ENCODE measurements at places on chromosomes 13 and 19.

GRCh38 chr13:38002606-38003005, 133.0 kb upstream of the TRPC4 start:
- no peak for DNase-seq

- no peak for DNase-seq
Measured at GRCh38 chr13:40141859-40142555, 486.5 kb downstream of the COG6 start.

GRCh38 chr19:39647918-39648317, 7.8 kb upstream of the LGALS16 start:
- DNase-seq = no peak

DNA sequence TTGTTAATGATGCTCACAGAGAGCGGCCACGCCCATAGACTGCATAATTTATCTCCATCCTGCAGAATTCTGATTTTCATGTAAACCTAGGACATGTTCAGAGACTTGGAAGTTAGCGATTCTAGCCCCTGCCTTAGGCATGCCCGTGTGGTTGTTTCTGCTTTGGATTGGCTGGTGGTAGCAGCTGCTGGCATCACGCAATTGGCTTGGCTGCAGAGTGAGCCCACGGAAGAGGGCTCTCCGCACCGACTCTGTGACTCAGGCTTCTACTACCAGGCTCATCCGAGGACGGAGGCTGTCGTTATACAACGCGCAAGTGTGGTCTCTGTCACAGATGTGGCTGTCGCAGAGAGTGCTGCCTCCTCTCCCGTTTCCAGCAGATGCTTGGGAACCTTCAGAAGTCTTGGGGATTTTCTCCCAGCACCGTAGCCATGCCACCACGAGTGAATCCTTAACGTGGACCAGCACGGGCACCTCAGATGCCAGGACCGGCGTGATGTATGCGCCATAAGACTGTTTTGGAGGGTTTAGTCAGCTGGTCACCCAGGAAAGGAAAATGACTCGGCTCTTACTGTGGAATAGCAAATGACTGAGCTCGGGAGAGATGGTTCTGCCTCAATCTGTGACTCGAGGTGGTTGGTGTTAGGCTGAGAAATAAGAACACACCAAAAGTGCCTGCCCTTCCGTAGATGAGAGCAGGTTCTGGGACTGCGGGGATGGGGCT, 61.0 kb upstream of the F7 start:
- DNase-seq = no peak

GRCh38 chr13:48493851-48494250, 39.0 kb downstream of the RCBTB2 start:
- DNase-seq = no peak

DNA sequence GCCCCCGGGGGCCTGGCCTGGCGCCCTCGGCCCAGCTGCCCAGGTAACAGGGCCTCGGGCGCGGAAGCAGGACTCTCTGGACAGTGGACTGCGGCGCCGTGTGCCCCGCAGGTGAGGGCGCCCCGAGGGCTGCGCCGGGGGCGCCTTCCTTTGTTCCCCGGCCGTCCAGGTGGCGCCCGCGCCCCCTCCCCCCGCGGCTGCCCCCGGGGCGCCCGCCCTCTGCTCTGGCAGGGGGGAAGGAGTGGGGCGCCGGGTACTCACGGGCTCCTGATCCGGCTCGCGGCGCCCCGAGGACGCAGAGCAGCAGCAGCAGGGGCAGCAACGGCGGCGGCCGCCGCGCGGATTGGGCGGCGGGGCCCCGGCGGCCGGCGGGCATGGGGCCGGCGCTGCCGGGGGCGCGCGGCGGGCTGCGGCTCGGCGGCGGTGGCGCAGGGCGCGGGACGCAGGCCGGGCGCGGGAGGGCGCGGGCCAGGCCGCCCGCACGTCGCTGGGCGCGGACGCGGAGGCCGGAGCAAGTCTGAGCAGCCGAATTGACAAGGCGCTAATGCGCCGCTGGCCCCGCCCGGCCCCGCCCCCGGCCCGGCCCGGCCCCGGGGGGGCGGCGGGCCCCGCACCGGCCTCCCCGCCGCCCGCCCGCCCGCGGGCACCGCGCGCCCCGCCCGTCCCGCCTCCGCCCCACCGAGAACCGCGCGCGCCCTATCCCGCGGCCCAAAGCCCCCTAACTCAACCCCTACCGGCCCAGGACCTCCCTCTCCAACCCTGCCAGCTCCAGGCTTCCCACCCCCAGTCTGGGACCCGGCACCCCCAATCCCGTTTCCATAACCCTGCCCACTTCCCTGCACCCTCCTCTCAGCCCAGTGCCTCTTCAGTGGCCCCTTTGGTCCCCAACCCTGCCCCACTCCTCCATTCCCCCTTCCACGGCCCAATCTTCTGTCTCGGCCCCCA, at the start of gene CRLF1:
Gene CRLF1 (minus strand): TSS at position 519 of the 945 bp plus-strand sequence. CDS start 143 bp downstream, at position 376.
- no peak for DNase-seq

DNA sequence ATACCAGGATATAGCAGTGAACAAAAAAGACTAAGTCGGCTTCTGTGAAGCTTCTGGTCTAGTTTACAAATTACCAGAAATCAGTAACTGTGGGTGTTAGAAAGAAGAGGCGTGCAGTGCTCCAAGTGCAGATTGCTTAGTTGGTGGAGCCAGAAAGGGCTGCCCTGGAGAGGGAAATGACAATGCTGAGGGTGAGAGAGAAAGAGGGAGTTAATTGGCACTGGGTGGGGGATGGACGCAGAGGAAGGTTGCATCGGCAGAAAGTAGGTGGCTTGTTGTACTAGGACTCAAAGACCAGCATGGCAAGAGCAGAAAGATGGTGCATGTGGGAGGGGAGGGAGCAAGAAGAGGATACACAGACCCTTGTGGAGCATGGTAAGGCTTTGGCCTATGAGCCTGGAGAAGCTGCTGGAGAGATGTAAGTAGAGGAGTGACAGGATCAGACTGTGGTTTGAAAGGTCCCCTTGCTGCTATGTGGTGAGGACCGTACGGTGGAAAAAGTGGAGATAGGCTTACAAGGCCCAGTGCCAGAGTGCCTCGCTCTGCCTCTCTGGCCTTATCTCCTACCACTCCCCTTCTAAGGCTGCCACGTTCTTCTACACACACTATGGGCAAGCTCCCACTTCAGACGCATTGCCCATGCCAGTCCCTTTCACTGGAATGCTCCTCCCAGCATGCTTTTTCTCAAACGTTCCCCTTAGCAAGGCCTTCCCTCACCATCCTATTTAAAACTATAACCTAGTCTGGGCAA, 13.5 kb downstream of the SMG9 start:
- DNase-seq = peak; percentile 73

- peak; percentile 55 for DNase-seq
Measured at GRCh38 chr19:18282021-18282787, 782 bp upstream of the JUND start.

- DNase-seq = no peak
Measured at GRCh38 chr13:97339019-97339987, 94.7 kb upstream of the RAP2A start.

GRCh38 chr19:858284-858683, 1.2 kb upstream of the CFD start:
- no peak for DNase-seq

- DNase-seq = no peak
Measured at GRCh38 chr13:79307433-79307861, 98.6 kb downstream of the RBM26 start.

DNA sequence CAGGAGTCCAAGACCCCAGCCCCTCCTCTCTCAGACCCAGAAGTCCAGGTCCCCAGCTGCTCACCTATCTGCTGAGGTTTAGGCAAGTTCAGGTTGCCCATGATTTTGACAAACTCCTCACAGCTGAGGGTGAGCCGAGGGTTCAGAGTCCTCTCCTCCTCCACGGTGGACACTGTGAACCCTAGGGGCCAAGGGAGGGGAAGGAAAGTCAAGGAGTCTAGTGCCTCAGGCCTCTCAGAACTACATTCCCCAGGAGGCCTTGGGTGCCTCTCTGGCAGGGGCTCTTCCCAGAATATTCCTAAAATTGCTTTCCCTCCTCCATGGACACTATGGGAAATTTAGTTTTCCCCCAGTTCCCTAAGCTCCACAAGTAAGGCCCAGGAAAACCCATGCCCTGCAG, 3.3 kb upstream of the PHLDB3 start:
- no peak for DNase-seq

DNA sequence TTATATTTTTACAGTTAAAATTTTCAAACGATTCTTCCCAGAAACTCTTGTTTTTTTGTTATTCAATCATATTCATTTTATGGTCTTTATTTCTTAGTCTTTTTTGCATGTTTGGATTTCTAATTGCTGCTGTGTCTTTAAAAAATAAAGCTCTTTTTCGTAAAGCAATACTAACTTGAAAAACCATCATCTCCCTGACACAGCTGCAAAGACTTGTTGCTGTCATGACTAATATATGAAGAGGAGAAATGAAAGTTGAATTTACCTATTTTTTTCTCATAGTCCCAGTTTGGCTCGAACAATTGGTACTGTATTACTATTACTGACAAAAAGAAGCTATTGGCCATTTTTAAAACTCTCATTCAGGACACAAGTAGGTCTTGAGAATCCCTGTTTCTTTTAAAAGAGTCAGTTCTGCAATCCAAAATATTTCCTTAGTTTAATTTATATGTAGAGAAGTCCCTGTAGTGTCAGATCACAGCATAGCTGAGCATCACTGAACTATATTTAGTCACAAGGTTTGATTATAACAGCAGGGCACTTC, 12.1 kb upstream of the SPART start:
- no peak for DNase-seq

DNA sequence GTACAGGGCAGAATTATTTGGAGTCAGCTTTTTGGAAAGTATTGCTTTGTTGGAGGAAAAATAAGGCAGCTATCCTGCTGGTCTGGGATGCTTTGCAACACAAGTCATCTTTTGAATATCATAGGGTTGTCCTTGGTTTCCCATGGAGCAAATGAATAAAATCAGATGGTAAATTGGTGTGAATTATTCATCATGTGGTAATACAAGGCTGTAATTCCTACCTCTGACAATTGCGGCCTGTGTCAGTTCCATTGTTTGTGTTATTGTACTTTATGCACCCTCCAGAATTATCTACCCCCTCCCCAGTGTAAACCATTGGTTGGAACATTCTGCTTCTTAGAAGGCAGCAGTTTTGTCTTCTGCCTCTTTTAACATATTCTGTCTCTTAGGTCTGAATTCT, 46.2 kb downstream of the RNASEH2B start:
- no peak for DNase-seq

DNA sequence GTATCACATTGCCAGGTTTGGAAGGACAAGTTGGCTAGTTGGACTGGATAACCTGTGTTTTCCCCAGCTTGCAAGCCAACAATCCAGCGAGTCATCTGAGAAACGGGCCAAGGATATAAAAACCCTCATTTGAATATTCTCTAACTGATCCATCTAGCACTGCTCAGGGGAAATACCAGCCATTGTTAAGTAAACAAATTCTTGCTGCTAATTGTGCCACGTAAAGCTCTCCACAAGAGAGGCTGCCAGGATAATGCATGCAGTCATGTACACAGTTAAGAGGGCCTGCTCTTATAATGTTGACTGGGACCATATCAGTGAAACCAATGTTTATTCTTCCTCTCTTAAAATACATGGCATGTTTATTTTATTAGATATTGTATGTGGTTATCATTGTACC, 663.2 kb upstream of the SGCG start:
- no peak for DNase-seq

DNA sequence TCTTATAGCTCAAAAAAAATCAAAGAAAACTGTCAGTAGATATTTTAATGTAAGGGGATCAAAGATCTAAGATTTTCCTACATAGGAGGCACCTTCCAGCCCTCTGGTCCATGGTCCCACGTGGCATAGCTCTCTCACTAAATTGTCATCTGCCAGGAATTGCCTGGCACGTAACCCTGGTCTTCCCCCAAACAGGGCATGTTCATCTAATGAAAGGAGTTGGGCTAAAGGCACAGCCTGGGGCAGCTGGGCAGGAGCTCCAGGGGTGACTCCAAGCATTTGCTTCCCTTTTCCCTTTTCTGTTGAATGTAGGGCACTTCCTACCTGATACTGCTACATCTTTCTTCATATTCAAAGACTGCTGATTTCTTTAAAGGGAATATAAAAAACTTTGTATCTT, 148.7 kb downstream of the COL4A1 start:
- DNase-seq = no peak

- no peak for DNase-seq
Measured at GRCh38 chr13:40259899-40260298, 406.5 kb downstream of the FOXO1 start.

GRCh38 chr19:6821639-6822310, 49.3 kb downstream of the VAV1 start:
- DNase-seq = no peak

DNA sequence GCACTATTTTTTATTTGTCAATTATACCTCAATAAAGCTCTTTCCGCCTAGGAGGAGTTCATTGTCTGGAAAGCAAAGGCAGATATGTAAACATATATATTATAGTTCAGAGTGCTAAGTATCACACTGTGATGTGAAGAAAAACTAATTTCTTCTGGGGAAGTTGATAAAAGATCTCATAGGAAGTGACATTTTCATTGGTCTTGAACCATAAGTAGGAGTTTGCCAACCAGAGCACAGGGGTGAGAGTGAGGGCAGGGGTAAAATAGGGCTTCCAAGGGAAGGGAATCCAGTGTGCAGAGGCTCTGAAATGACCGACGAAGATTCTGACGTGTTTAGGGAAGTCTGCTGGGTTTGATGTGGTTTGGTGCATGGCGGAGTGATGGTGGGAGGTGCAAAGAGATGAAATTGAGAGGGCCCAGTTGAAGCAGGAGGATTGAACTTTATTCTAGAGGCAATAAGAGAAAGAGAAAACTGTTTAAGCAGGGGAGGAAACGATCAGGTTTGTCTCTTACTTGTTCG, 780 bp upstream of the GTF2F2 start:
- no peak for DNase-seq

DNA sequence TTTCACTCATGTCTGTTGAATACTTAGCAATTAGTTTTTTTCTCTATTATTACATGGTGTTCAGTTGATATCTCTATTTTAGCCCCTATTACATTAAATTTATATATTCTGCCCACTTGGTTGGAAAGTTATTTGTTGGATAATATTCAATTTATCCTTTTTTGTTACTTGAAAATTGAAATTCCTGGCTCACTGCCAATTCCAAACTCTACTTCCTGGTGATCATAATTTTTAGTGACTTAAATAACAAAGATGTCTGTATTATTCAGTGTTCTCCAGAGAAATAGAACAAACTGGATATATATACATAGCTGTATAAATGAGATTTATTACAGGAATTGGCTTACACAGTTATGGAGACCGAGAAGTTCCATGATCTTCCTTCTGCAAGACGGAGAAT, 93.6 kb downstream of the GPC5 start:
- no peak for DNase-seq

- DNase-seq = no peak
Measured at GRCh38 chr13:71597150-71597549, 269.9 kb downstream of the DACH1 start.

DNA sequence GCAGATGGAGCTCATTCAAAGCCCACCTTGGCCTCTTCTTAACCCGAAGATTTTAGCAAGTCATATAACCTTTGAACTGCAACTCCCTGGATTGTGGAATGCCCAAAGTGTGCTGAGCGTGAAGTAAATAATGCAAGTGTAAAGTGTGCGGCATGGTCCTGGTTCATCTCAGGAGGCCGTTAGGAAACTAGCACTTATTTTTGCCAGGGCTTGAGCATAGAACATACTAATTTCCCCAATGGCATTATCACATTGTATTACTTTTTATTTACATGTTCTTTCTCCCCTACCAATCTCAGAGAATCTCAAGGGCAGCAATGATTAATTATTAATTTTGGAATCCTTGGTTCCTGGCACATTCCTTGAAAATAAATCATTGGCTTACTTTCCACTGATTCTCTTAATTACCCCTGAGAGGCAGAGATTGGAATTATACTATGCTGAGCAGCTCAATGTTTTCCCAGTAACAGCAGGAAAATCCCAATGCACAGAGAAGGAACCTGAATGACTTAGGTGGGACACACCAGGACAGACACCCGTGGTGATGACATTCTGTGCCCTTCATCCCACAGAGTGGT, 128.8 kb upstream of the GJB6 start:
- no peak for DNase-seq

- no peak for DNase-seq
Measured at GRCh38 chr19:54660964-54661363, 1.8 kb upstream of the LILRB4 start.
